Stimulated activated CD8-positive, alpha-beta memory T cell treated with anti-CD3 and anti-CD28 coated beads, Interleukin-15, amount 100 ng/mL, for 4 hours (primary cell): ENCODE measurements at places on chromosomes 11 and 22.
A peak's percentile ranks its signal among the peaks of the same experiment; 100 is the strongest.

- no peak for DNase-seq
These were observed 2.9 kb upstream of the SERPINH1 start for GRCh38 chr11:75558939-75559843.

DNA sequence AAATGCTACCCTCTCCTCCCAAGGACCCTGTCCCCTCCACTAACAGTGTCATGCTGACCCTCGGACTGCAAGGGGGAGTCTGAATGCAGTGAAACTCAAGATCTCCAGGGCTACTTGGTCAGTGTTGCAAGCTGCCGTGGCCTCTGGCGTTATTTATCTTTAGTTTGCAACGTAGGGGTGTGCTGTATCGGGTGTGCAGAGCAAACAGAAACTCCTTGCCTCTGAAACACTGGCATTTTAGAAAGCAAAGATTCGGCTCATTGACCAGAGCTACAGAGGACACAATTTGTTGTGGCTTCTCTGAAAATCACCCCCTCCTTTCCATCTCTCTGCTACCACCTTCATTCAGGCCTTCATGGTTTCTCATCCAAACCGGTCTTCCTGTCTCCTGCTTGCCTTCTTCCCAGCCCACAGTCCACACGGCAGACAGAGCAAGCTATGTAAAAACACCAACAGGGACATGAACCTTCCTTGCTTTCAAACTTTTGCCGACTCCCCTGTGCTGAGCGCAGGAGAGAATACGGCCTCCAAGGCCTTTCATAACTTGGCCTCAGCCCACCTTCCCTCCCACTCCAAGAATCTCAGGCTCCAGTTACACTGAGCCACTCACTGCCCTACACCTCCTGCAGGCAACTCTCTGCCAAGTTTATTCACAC is 14.9 kb downstream of the FZD4 start:
- no peak for DNase-seq

DNA sequence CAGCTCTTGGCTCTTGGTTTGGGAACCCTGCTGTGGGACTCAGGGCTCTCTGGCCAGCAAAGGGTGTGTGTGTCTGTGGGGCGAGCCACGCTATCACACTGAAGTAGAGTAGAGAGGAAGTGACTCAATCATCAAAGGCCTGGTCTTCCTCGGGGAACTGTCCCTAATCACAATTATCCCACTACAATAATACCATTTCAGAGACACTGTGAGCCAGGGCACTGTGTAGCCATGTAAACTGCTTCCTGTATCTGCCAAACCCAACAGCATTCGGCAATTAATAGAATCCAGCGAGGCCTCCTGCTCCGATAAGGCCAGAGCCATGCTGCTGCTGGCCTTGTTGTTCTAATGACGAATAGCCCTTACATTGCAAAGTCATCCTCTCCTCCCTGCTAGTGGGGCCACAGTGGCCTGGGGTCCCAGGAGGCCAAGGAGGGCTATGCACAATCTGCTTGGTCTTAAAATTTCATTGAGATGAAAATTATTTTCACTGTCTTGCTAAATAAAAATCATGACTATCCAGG is 49.8 kb upstream of the LMO2 start:
- DNase-seq: no peak

DNA sequence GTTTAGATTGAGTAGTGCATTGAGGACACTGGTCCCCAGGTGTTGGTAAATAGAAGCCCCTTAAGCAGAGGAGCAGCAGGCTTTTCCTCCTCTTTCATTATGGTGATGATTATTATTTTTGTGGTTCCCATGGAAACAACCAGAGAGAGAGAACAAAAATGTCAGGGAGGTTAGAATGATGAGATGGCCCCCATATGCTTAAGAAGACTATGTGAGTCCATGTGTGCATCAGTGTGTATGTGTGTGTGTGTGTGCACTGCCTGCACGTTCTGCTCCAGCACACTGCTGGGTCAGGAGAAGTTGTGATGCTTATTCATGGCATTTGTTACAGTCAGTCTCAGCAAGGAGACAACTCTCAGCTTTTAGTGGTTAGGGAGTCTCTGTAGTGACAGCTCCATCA is 724.2 kb downstream of the NTM start:
- no peak for DNase-seq

- DNase-seq: no peak
These were observed 112.5 kb downstream of the KIAA1671 start for GRCh38 chr22:25064894-25065560.

GRCh38 chr11:134278356-134278755 is 2.2 kb downstream of the GLB1L3 start:
- DNase-seq: no peak

DNA sequence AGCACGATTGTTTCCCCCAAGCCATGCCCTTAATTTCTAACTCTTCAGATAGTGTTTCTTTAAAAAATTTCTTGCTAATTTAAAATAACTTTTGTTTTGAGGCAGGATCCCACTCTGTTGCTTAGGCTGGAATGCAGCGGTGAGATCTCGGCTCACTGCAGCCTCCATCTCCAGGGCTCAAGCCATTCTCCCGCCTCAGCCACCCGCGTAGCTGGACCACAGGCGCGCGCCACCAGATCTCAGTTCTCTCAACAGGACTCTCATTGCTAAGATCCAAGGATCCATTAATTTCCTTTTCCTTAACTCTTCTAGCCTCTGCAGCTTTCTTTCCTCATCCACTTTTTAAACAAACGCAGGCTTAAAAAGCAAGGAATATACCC is 327 bp upstream of the MED17 start:
- DNase-seq: no peak

DNA sequence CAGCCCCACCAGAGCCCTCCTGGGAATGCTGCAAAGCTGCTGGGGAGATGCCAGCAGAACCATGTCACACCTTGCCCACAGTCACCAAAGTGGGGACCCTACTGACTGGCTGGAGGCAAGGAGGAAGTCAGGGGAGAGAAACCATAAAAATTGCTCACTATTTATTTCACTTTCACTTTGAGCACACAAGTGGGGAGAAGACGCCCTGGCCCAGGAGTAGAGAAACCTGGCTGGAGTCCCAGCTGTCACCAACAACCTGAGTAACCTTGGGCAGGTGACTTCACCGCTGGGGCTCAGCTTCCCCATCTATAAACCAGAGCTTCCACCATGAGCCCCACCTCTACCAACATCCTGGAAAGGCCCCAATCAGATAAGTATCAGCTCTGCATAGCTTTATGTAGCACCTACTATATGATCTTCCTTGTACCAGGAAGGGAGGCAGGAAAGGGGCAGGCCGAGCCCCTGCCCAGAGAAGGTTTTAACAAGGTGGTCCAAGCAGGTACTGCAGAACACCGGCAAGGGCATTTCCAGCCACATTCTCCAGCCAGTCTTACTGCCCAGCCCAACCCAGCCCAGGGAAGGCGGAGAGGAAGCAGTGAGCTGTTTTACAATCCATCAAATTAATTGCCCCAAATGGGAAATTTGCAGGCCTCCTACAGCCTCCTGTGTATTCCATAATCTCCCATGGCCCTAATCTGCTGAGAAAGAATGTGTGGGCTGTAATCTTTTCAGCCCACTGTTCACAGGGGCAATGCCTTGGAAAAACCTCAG is 27.6 kb downstream of the PLEKHA7 start:
- peak; percentile 1 for DNase-seq

GRCh38 chr11:35131886-35132285 is 7.1 kb upstream of the CD44 start:
- DNase-seq: no peak

- DNase-seq: no peak
These were observed 4.7 kb downstream of the MPEG1 start for GRCh38 chr11:59207988-59208451.

- DNase-seq: no peak
These were observed 17.1 kb downstream of the APOL4 start for GRCh38 chr22:36184433-36185025.

- no peak for DNase-seq
These were observed 25.3 kb downstream of the PHLDB1 start for GRCh38 chr11:118632577-118633318.

GRCh38 chr11:47179655-47179991 is 2.9 kb upstream of the ARFGAP2 start:
- DNase-seq: no peak

DNA sequence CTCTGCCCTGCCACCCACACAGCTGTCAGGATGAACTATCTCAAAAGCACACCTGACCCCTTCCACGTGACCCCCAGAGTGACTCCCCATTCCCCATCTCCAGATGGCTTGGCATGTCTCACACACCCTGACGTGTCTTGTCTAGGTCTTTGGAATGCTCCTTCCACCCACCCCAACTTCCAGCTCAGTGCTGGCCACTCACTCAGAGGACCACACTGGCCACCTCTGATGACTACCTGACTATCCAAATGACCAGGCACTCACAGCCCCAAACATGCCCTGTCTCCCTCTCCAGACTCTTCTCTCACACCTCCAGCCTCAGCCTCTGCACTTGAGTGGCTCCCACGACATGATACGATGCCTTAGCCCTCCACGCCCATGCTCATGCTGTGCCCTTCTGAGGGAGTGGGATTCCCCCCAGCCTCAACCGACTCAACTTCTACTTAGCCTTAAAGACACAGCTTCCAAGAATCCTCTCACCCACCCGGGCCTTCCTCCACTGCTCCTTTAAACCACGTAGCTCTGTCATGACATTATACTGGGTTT is 259.4 kb downstream of the BUD13 start:
- no peak for DNase-seq

DNA sequence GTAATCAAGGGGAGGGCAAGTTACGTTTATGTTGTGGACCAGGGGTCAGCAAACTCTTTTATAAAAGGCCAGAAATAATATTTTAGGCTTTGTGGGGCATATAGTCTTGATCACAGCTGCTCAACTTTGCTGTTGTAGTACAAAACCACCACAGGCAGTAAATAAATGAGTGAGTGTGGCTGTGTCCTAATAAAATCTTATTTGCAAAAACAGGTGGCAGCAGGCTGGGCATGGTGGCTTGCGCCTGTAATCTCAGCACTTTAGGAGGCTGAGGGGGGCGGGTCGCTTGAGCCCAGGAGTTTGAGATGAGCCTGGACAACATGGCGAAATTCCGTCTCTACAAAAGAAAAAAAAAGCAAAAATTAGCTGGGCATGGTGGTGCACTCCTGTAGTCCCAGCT is 57.9 kb upstream of the NUP160 start:
- no peak for DNase-seq

DNA sequence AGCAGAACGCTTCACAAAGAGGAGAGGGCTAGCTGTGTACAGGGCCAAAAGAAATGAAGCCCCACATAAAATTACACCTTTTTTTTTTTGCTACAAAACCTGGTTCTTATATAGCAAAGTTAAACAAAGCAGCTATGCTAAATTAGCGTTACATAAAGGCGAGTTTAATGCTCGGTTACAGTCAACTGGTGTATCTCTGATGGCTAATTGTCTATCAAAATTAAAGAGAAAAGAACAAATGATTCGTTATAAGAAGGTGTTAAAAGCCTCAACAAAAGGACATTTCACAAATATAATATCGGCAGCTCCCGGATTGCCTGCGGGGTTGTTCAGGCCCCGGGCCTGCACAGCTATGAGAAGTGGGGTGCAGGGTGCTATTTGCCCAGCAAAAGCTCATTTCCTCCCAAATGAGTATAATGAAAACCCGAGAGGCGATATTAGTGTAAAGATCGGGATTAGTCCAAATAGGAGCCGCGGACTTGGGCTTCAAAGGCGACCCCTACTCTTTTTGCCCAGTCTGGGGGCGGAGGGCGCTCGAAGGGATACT is 13.3 kb upstream of the PAX6 start:
- DNase-seq: no peak

GRCh38 chr22:44460287-44460686 is 37.7 kb downstream of the RTL6 start:
- DNase-seq: no peak

DNA sequence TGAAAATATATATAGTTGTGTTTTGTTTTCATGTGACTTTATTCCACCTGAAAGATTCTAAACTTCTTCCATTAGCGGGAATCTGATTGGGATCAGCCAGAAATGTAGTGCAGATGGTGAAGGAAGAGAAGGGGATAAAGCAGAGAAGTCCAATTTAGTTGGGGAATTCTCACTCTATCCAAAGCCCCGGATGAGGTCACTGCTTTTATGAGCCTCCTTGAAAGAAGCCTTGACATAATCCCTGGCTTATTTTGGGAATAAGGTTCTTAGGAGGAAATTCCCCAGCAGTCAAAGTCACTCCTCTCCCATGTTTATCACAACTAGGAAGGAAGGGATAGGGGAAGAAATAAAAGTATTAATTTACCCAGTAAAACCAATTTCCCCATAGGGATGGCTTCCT is 41.1 kb downstream of the OSBP start:
- no peak for DNase-seq

DNA sequence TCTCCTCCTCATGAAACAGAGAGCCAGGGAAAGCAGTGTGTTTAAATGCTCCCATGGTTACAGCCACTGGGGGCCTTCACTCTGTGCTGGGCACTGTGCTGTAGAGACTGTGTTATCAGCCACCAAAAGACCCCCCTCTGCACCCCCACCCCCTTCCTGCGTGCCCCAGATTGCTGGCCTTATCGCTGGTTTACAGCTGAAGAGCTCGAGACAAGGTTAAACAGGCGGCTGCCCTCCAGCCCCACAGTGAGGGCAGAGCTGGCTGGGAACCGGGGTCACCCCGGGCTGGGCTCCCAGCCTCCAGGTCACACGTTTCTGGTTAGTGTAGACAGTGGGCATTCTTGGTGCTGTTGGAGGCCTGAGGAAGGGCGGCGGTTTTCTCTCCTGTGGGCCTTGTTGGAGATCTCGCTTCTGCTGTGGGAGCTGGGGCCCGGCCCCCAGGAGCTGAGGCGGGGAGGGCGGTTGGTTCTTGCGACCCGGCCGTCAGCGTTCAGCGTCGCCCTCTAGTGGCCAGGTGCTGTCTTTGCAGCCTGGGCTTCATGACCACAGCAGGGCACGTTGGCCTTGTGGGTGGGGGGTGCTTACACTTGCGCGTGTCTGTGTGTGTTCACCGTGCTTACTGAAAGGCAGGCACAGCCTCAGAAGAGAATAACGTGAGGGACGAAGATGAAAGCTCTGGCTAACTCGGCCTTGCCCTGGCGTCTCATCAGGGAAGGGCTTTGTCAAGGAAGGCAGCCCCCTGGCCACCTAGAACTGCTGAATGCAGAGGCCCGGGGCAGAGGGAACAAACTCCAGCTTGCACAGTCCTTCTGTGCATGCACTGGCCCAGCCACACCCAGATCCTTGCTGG is 40.8 kb downstream of the TBC1D22A start:
- peak; percentile 40 for DNase-seq

DNA sequence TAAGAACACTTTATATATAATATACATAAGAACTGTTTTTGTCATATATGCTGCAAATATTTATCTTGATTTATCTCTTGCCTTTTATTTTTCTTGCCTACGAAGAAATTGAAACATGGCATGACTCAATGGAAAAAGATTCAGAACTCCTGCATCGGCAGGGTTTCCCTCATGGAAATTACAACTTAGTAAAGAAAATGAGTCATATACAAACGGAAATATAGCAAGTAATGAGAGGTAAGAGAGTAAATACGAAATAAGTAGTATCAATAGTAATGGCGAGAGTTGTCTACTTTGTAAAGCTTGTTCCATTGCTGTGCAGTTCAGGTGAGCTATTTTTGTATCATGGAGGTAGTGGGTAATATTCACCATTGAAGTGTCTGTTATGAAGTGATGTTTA is 350.4 kb downstream of the DDX10 start:
- DNase-seq: no peak

- no peak for DNase-seq
These were observed 1024.1 kb upstream of the CCDC90B start for GRCh38 chr11:84310268-84310667.
